ENCODE measurements at places on chromosomes 12 and 14.
A peak's percentile ranks its signal among the peaks of the same experiment; 100 is the strongest.

- DNase-seq = peak; percentile 42
Observed at GRCh38 chr14:61385002-61385685, 63.8 kb downstream of the PRKCH start.

- DNase-seq = no peak
Observed at GRCh38 chr12:65122703-65123102, 1.6 kb upstream of the WIF1 start.

GRCh38 chr12:23550753-23551152, 398.7 kb downstream of the SOX5 start:
- no peak for DNase-seq

DNA sequence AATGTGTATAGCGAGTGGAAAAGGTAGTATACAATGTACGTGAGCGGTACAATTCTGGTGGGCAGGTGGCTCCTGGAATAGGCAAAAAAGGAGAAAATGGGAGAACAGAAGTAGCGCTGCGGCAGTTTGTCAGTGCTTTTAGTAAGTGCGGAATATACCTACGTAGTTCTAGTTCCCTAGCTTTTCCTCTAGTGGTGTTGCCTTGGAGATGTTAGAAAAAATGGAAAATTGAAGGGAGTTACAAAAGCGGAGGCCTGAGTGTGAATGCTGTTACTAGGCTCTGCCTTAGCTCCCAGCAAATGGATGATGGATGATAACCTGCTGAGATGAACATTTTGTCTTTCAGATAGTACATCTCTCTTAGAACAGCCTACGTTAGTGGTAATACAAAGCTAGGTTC, 1.1 kb downstream of the TTC8 start:
- no peak for DNase-seq

- no peak for DNase-seq
Observed at GRCh38 chr14:33134162-33134561, 195.5 kb downstream of the NPAS3 start.

GRCh38 chr14:24888532-24888931, 161.4 kb downstream of the STXBP6 start:
- DNase-seq = no peak

DNA sequence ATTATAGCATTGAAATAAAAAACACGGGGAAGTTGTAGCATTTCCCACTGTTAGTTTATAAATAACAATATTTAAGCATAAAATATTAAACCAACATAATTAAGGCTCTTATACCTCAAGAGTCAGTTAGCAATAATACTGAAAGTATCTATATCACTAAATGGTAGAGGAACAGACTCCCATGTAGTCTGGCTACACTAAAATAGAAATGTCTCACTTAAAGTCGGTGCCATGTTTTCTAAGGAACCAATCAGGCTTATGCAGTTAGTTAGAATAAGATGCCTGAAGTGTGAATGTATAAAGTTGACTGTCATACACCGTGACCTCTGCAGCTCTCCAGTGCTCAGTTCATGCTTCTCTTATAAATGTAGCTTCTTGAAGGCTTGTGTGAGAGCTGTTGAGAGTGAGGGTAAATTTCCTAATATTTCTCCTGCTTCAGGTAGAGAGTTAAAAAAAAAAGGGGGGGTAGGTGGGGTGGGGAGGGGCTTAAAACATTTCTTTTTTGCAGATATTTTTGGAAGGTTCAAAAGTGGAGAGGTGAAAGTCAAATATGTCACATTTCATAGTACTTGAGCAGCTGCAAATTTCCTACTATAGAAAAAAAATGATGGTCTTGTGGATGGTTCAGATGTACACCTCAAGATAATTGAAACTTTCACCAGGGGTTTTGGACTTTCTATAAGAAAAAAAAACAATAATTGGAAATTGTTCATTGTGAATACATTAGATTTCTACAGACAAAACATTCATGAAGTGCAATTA, 64.5 kb downstream of the PTCSC3 start:
- no peak for DNase-seq

- no peak for DNase-seq
Observed at GRCh38 chr14:103607822-103608221, 21.2 kb upstream of the KLC1 start.

- DNase-seq = no peak
Observed at GRCh38 chr12:3837049-3837448, 36.1 kb downstream of the PARP11 start.

GRCh38 chr12:50635364-50635763, 128.5 kb upstream of the ATF1 start:
- DNase-seq = no peak

GRCh38 chr12:76945867-76946266, 67.0 kb upstream of the CSRP2 start:
- no peak for DNase-seq

DNA sequence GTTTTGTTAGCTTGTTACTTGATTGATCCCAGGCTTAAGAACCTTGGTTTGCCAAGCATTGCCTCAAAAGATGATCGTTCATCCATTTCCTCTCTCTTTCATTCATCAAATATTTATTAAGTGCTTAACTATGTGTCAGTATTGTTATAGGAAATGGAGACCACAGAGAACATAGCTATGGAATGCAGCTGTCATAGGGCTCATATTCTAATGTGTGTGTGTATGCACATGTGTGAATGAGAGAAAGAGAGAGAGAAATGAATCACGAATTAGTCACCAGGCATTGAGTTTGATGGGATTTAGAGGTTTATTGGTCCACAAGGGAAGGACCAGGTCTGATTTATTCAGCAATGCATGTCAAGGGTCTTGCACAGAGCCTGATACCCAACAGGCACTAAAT, 71.0 kb upstream of the FBXO21 start:
- DNase-seq = no peak

GRCh38 chr12:15698377-15698871, 90.8 kb downstream of the EPS8 start:
- DNase-seq = no peak

GRCh38 chr14:74942181-74942580, 13.2 kb downstream of the PGF start:
- DNase-seq = no peak

- no peak for DNase-seq
Observed at GRCh38 chr12:93005928-93006392, 76.9 kb upstream of the EEA1 start.

- no peak for DNase-seq
Observed at GRCh38 chr14:48665077-48665784, 920.9 kb downstream of the RPS29 start.

DNA sequence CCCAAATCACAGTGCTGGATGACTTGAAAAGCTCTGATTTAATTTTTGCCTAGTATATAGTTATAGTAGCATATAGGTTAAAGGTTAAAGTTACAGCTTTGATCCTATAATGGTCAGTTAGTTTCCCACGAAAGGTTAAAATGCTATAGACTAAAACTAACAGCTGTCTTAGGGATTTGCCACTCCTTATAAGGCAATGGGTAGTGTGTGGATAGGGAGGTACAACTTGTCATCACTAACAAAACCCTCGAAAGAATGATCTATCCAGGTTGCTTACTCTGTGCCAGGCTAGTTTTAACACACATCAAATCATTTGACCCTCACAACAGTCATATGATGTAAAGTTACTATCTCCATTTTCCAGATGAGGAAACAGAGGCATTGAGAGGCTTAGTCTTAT, 11.7 kb downstream of the RCOR1 start:
- no peak for DNase-seq

GRCh38 chr12:105559310-105559709, 228.8 kb downstream of the C12orf75 start:
- DNase-seq = no peak

GRCh38 chr14:29734732-29735131, 192.9 kb downstream of the PRKD1 start:
- no peak for DNase-seq

GRCh38 chr12:116217045-116217735, 60.3 kb downstream of the MED13L start:
- no peak for DNase-seq

DNA sequence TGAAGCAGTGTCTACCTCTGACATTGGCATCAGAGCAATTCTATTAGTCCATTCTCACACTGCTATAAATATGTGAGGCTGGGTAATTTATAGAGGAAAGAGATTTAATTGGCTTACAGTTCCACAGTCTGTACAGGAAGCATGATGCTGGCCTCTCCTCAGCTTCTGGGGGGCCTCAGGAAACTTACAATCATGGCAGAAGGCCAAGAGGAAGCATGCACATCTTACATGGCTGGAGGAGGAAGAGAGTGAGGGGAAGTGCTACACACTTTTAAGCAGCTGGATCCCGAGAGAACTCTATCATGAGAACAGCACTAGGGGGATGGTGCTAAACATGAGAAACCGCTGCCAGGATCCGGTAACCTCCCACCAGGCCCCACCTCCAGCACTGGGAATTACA, 25.7 kb upstream of the SEL1L start:
- no peak for DNase-seq

- DNase-seq = peak; percentile 79
Observed at GRCh38 chr14:23237772-23238594, at the start of gene RNF212B. TSS of gene RNF212B (plus strand) at chr14:23237936. CDS start at chr14:23240346, 2,410 bp downstream.

DNA sequence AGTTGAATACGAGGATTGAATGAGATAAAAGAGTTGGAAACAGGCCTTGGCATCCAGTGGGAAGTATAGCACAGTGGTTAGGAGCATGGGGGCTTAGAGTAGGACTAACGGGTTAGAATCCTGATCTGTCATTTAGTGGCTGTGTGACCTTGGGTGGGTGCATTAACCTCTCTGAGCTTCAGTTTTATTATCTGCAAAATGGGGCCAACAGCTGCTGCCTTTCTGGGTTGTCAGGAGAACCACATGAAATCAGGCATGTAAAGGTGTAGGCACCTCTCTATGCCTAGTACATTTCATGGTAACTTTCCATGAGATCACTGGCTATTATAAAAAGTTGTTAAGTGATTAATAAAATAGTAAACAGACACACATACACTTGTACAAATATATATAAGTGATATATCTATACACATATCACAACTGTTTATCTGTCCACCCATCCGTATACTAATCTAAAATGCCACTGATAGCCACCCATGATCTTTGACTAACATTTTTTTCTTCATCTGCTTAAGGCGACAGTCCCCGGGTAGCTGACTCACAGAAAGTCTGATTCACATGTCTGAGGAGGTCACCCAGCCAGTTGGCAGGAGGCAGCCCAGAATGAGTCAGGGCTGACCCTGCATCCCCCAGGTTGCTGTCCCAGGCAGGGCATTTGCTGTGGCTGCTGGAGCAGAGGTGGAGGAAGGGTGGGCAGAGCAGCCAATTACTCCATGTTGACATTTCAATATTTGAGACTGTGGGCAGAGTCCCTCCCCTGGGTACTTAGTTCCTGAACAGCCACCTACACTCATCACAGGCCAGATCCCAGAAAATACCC, 125.6 kb upstream of the NOS1 start:
- no peak for DNase-seq

DNA sequence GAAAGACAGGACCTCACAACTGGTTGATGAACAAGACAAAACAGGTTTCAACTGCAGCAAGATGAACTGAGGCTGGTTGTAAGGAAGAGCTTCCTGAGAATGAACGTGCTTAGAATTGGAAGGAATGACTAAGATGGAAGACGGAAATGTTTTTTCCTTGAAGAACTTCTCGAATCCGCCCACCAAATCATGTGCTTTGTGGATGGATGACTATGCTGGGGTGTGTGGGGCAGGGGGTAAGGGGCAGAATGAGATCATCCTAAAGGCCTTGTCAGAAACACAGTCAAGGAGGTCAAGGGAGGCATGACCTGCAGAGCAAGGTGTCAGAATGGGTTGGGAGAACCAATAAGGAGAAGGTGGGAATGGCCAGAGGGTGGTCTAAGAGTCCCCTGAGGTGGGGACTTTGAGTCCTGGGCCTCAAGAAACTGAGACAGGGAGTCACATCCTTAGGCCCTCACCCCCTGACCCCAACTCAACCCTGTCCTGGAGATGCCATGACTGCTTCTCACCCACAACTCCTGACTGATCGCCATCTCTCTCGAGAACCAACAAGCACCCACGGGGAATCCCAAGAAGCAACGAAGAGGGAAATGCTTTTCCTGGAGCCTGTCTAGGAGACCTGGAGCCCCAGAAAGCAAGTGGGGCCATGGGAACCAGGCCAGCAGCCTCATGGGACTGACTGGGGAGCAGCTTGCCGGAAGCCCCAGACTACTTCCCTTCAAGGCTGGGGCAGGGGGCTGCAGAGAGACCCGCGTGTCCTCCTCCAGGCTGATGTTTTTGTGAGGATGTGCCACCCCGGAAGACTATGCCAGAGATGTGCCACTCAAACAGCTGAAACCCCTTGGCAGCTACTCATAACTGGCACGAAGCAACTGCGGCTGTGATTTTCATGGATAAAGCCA, 84.0 kb downstream of the ACTN1 start:
- DNase-seq = no peak

- DNase-seq = no peak
Observed at GRCh38 chr12:62632411-62632918, 165.8 kb downstream of the MON2 start.

GRCh38 chr12:65493913-65494245, 215.4 kb downstream of the MSRB3 start:
- DNase-seq = no peak

DNA sequence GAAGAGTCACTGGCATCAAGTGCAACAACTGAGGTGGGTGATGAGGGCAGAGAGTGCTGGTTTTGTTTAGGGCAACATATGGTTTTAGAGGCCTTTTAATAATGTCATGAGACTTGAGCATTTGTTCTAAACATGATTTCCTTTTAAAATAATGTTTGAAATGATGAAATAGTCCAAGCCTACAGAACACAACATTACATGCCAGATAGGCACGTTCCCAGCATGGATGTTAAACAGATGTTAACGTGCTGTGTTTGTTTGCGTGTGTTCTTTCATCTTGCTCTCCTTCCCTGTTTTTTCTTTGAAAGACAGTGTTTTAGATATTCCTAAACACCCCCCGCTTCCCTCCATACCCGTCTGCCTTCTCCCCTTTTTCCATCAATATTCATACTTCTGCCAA, 82.3 kb downstream of the RGS6 start:
- no peak for DNase-seq

DNA sequence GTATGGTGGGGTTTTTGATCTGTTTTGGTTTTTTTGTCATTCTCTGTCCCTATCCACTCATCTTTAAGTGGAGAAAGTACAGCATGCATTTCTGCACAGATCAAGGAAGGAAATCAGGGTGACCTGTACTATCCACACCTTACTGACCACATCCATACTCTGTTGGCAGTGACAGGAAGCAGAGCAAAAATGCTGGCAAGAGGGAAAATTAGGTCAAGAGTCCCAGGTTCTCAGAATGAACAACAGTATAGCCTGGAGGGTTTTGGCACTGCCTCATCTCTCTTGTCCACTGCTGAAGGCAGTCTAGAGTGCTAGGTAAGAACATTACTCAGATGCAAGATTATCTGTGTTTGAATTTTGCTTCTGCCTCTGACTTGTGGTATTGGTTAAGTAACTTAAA, 70.7 kb downstream of the TAOK3 start:
- no peak for DNase-seq

All from CD8-positive, alpha-beta T cell (primary cell).